Heart left ventricle (tissue), 16 donors: ENCODE measurements at places on chromosomes 2 and 18. TPM values are rescaled to one million over a fixed set of nuclear protein-coding genes. Genes with fewer than 3 reads are reported as not detected.

DNA sequence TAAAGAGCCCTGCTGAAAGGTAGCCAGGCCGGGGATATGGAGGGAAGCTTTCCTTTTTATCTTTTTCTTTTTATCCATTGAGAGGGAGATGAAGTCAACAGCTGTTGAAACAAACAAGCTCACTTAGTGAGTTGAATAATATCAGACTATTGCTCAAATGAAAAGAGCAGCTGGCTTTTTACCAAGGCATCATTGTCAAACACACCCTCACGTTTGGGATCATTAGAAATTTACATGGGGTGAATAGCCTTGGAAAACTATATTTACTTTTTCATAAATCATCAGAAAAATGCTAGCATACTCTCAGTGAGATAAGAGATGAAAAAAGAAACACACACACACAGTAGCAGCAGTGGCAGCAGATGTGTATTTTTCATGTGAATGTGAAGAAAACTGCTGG, 71.5 kb upstream of the HNMT start:
- DNase-seq, result no peak

GRCh38 chr18:49838381-49838780, 25.0 kb upstream of the ACAA2 start:
- no peak for DNase-seq

- DNase-seq, result no peak
Measured at GRCh38 chr2:10217489-10218435, 84.9 kb upstream of the HPCAL1 start.

The ITPRIPL1 gene
- total RNA-seq, result 1.8 TPM

GRCh38 chr2:171810422-171811244, 83.4 kb downstream of the SLC25A12 start:
- DNase-seq, result no peak
